ENCODE measurements at places on chromosomes 6 and 20.

- no peak for DNase-seq
Measured at GRCh38 chr6:34982424-34982852, 93.4 kb downstream of the ANKS1A start.

- no peak for DNase-seq
Measured at GRCh38 chr6:135385299-135385698, 112.2 kb downstream of the AHI1 start.

- no peak for DNase-seq
Measured at GRCh38 chr20:44720997-44721784, 6.0 kb downstream of the CCN5 start.

GRCh38 chr6:57316581-57317059 is 810 bp upstream of the PRIM2 start:
- peak; percentile 50 for DNase-seq

DNA sequence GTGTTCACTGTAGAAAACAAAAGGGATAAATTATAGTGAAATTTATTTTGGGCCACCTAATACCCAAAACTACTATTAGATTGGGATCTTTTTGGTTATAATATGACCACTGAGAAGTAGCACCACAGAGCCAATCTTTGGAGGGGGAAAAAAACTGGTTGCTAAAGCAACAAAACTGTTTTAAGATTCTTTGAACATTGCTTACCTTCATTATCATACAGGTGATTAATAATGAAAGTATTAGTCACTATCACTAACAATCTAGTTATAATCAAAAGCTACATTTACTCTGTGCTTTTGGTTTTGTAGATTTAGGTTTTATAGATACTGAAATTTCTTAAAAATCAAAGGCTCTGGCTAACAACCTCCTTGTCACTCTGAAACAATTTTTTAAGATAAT is 31.7 kb downstream of the STX7 start:
- no peak for DNase-seq

- no peak for DNase-seq
Measured at GRCh38 chr6:157946865-157947532, 34.7 kb upstream of the SYNJ2 start.

DNA sequence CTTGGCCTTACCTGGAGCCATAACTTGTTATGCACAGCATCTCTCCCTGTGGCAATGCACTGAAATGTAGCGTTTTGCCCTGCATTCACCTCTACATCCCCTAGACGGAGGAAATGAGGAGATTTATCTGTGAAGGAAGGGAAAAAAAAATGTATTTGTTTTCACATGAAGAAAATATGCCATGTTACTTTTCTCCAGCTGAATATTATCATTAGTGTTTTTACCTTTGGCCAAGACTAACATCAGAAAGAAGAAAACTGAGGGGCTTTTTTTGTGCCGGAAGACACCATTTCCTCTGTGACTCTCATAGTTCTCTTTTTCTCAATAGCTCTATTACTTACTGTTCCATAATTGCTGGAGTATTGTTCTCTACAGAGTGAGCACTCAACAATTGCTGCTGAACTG is 280.4 kb downstream of the PTPRK start:
- no peak for DNase-seq

- DNase-seq: no peak
Measured at GRCh38 chr6:146590492-146590891, 8.3 kb upstream of the ADGB start.

DNA sequence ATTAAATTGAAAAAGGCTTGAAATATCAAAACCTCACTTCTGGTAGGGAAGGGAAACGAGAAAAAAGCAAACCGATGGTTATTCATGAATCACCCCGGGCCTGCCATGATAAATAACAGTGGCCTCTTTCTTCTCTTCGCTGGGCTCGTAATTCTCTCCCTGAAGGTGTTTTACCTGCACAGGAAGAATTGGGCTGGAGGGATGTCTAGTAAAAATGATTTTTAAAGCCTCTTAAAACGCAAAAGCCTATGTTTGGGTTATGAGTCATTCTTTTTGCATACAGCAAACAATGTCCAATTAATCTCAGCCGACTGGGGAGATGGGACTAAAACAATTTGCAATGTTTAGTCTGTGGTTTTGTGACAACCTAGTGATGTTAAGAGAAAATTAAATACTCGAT is 16.8 kb downstream of the LINC00237 start:
- no peak for DNase-seq

- no peak for DNase-seq
Measured at GRCh38 chr6:144462058-144462457, 176.9 kb downstream of the UTRN start.

- no peak for DNase-seq
Measured at GRCh38 chr20:49859807-49860206, 47.2 kb downstream of the SLC9A8 start.

- DNase-seq: no peak
Measured at GRCh38 chr6:88480816-88481215, 314.7 kb upstream of the CNR1 start.

DNA sequence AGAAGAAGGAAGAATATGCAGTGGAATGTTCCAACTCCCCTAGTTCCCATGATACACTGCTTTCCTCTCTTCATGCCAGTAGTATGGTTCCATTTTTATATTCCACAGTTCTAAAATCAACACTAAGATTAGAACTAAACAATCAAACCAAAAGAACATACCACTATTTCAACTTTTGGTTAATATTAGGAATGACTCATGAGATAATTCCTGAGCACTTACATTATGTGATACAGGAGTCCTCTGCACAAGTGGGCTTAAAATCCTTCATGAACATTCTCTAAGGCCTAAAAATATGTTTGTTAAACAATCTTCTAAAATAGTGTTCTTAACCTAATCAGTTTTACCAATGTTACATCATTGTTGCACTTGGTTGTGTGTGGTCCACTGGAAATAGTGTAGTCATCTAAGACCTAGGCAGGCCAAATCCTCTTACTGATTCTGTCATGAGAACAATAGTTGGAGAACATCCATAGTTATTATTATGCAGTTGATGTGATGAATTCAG is 30.3 kb upstream of the RCAN2 start:
- DNase-seq: no peak

DNA sequence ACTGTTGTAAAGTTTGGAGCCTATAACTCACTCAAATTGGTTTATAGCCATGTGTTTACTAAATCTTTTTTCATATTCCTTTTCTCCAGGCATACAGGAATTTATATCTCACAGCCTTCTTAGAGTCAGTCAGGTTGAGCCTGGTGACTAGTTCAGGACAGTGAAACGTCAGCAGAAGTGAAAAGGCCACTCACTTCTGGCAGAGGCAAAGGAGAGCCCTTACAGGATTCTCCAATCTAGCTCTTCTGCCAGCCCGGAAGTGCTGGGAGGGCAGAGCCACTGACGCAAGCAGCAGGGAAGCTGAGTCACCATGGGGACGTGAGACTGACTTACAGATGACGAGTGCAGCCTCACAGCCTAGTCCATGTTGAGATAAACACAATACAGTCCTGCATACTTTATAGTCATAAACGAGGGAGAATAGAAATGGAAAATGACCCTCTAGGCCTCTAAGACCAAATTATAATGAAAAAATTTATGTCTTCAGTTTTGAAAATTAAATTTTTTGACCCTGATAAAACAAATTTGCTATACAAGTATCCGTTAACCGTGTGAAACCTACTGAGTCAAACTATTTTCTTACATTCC is 1.3 kb downstream of the PXT1 start:
- DNase-seq: peak; percentile 61

GRCh38 chr6:15449011-15449410 is 203.1 kb downstream of the JARID2 start:
- no peak for DNase-seq

DNA sequence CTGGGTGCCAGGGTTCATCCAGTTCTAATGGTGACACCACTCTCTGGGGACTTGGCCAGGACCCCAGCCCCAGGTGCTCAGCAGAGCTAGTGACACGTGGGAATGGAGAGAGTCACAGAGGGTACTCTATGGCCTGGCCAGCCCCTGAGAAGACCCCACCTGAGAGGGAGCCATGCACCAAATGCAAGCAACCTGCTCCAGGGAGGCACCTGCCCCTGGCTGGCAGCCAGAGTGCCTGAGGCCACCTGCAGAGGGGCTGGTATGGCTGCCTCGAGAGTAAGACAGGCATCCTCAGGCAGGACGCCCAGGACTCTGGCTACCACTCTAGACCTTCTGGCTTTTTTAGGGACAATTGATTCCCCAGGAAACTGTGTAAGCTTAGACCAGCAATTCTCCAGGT is 38.6 kb upstream of the CST7 start:
- DNase-seq: no peak

- no peak for DNase-seq
Measured at GRCh38 chr6:104519566-104519965, 340.2 kb downstream of the HACE1 start.

DNA sequence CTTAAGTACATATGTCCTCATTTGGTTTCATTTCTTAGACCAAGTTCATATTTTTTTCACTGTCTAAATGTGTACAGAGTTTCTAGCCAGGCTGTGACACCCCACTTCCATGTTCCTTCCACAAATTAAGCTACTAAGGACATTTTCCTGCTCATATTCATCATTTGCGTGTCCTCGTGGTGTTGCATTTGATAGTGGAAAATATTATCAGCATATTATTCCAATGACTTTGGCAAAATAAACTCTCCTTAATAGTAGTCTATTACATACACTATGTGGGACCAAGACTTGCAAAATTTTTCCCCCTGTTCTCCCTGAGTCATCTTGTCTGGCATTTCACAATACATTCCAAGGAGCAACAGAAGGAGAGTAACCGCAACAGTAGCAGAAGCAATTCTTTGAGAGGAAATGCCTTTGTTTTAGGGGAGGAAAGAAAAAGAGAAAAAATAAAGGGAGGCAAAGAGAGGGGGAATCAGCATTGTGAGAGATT is 599.2 kb downstream of the COL12A1 start:
- DNase-seq: no peak

DNA sequence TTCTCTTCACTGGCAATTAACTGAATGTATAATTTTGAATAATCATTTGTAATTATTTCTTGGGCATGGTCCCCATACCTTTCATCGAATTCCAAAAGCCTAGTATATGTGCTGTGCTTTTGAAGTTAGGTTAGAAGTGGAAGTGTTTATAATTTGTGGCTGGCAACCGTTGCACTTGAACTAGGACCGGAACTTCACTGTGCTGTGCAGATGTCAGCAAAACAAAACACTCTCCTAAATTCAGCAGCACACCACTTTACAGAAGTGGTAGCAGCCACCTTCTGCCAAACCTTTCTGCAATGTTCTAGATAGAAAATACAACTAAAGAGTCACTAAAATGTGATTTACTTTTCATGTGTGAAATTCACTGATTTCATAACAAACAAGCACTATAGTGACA is 111.9 kb downstream of the FAM83B start:
- DNase-seq: no peak

- no peak for DNase-seq
Measured at GRCh38 chr6:938271-938905, 245.4 kb upstream of the EXOC2 start.

GRCh38 chr6:165936096-165936495 is 231.6 kb downstream of the TBXT start:
- no peak for DNase-seq

DNA sequence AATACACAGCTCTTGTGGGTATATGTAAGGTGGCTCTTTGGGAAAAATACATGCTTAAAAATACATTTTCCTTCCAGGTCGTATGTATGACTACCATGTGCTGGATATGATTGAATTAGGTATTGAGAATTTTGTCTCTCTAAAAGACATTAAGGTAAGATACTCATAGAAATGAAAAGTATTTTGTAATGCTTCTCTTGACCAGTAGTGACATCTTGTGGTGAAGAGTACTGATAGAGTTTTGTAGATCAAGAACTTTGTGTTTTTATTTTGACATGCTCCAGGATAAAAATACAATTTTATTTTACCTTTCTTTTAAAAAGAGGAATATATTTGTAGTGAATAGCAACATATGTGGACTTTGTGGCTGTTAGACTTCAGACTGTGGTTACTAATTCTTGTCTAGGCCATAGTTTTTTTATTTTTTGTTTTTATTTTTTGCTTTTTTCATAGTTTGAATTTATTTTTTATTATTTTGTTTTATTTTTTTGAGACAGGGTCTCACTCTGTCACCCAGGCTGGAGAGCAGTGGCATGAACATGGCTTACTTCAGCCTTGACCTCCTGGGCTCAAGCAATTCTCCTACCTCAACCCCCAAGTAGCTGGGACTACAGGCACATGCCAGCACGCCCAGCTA is 17.9 kb downstream of the RPF2 start:
- no peak for DNase-seq

- DNase-seq: no peak
Measured at GRCh38 chr20:36582322-36582721, 8.9 kb downstream of the TGIF2 start.

DNA sequence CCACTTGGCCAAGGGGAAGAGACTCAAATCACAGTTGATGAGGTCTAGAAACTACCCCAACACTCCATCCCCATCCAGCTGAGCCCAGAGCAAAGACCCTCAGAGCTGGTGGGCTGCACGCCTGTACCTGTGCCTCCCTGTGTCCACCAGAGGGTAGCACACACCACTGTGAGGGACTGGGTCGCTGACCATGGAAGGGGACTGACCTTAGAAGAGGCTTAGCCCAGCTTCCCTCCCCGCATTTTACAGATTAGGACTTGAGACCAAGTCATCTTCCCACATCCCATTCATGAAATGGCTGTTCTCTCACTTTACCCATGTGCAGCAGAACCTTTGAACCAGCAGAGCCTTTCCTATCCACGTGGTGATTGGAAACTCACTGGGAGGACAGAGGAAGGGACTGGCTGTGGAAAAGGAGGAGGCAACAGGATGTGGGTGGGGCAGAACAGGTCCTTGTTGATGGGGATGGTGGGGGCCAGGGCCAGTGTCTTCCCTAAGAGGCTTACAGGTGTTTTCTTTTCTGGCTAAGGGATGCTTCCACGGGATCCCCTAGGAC is 44.3 kb downstream of the CPXM1 start:
- DNase-seq: no peak

- no peak for DNase-seq
Measured at GRCh38 chr6:149974825-149975224, 11.1 kb downstream of the ULBP1 start.

DNA sequence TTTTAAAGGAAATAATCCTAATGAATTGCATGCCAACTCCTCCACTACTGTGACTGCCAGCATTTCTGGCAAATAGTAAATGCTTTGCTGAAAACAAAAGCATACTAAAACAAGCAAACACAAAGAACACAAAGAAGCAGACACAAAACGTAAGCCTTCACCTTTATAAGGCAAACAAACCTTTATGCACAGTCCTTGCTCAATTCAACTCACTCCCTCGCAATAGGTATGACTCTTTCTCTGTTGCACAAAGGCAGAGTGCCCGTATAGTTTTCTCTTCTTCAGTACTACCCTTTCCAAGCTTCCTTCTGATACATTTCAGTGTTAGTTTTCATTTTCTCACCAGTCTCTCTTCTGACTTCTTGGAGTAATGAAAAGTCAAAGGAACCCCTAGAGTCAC is 63.9 kb downstream of the PDE10A start:
- no peak for DNase-seq

GRCh38 chr20:17262786-17263185 is 35.9 kb downstream of the PCSK2 start:
- no peak for DNase-seq

GRCh38 chr6:159233365-159234101 is 64.3 kb downstream of the FNDC1 start:
- DNase-seq: no peak

GRCh38 chr20:7879883-7880282 is 60.4 kb downstream of the HAO1 start:
- DNase-seq: no peak
